ENCODE measurements at places on chromosomes 3 and 15.

- no peak for DNase-seq
These were observed 888 bp downstream of the TMOD3 start for GRCh38 chr15:51830276-51830806.

DNA sequence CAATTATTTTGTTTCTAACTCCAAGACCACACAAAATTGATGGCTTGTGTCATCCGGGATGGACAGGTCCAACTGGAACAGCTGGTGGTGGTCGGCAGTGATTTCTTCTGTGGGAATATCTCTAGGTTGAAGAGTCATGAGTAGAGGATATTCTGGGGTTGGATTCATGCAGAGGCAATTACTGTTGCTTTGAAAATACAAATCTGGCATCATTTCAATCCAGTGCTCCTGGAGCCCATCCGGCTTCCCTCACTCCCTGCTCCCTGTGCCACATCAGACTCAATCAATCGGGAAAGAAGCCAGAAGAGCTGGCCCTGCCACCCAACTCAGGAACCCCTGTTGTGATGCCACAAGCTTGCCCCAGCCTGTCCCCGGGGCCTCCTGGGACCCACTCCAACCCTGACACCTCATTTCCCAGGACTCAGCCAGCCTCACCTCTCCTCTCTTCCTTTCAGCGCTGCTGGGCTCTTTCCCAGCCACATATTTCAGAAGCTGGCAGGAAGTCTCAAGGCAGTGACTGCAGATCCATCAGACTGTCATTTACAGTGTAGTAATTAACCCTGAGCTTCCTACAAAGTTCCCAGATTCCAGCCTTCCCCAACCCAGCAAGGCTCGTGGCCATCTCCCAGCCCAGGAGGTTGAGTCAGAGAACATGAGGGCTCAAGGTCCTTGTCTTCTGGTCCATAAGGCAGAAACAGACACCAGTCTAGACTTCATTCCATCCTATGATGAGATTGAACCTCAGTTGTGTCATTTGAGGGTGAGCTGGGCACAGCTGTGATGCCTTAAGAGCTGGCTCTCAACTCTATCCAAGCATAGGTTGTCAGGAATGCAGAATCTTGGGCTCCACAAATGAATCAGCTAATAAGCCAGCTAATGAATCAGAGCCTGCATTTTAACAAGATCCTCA is 114.0 kb downstream of the FAM174B start:
- no peak for DNase-seq

GRCh38 chr15:91521996-91522395 is 331.5 kb upstream of the SLCO3A1 start:
- no peak for DNase-seq

DNA sequence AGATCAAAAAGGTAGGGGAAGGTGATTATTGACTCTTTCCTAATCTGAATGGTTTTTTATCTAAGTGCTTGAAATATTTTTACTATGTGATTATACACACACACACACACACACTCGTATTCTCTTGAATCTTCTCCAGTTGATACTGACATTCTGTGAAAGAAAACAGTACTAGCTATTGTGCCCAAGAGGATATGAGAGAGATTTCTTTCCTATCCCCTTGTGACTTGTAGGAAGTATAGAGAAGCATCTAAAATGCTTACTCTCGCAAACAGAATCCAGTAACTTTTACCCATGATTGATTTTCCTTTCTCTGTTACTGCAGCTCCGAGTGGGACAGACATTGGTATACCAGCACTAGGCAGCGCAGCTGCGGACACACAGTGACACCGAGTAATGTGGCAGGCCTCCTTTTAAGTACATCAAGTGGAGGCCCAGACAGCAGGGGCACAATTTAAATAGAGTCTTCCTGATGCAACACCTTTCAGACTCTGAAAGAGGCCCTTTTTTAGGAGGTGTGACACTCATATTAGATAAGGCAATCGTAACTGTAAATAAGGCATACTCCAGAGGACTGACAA is 421.0 kb upstream of the CNTN4 start:
- no peak for DNase-seq

DNA sequence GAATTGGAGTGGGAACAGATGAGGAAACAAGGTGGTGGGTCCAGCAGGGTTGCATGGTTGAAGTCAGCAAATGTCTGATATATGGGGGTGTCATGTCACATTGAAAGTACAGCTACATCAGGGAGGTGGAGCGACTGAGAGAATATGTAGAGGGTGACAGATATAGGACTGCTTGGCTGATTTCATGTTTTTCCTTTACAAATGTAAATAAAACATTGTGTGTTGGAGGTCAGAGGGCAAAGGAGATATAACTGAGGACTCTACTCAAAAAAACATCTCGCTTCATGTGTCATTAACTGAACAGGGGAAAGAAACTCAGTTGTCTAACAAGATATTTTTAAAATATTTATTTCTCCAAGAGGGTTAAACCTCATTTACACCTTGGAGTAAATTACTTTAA is 177.7 kb downstream of the TIGIT start:
- no peak for DNase-seq

DNA sequence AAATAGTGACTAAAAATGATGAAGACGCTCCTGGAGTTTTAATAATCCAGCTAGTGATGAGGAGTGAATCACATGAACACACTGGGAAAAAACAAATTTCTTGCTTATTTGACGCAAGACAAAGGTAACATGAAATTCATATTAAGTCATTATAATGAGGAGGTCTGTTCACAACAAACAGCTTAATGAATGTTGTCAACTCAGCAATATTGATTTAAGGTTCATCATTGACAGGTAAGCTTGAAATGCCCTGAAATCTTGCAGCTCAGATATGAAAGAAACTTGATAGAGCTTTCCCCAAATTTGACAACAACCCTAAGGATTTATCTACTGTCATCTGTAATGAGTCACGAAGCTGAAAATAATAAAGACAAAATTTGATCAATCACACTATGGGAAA is 108.1 kb upstream of the SELENOK start:
- DNase-seq, result no peak

- DNase-seq, result no peak
These were observed 331.5 kb upstream of the CFAP20DC start for GRCh38 chr3:59381282-59381681.

- DNase-seq, result no peak
These were observed 305.7 kb downstream of the RPLP1 start for GRCh38 chr15:69758291-69758771.

- no peak for DNase-seq
These were observed 28.2 kb upstream of the XIRP1 start for GRCh38 chr3:39220407-39221140.

DNA sequence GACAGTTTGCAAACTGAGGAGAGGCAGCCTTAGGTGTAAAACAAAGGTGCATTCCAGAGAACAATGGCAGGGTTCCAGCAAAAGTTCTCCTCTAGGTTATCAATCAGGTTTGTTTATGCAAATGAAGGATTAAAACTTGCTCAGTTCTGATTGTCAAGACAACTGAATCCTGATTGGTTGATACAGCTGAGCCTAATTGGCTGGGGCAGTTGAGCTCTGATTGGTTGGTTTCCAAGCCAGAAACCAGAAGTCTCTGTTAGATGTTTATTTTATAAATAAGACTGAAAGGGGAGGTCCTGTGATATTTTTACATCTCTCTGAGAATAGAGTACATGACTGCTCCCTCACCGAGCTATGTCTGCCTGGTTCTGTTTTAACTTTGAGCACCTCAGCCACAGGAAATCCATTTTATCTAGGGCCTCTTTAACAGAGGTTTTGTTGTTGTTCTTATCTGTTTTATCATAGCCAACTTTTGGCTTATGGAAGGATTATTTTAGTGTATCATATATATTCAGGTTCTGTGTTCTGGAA is 37.8 kb downstream of the PPM1L start:
- no peak for DNase-seq

DNA sequence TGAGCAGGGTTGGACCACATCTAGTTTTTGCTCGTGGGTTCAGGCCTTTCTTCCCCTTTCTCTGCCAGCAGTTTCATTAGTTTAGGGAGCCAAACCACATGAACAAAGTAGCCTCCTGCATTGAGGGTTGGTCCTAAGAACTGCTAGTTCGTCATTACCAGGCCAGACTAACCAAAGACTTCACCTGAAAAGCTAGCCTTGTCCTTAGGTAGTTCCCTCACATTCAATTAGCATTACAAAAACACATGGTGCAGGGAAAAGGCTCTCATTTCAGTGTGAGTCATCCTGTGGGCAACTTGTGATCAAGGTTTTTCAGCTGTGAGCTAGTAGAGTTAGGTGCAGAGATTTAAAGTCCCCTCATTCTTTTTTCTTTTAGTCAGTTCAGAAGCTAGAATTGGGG is 279.3 kb upstream of the CTNNB1 start:
- no peak for DNase-seq

DNA sequence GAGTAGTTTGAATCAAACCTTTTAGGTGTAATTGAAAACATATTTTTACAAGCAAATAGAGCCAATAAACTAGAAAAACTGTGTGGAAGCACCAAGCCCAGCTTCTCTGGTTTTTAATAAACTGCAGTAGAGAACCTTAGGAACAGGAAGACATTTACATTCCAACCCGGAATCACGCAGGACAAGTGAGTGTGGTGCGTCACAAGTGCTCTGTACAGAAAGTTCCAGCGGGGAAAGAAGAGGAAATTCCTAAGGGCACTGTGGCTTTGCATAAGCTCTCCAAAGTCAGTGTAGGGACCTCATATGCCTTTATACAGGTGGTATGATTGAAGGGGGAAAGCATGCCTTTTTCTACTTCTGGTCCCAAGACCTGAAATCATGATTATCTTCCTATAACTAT is 21.6 kb downstream of the COL8A1 start:
- no peak for DNase-seq

- no peak for DNase-seq
These were observed 128.2 kb downstream of the MINAR1 start for GRCh38 chr15:79560384-79560783.

DNA sequence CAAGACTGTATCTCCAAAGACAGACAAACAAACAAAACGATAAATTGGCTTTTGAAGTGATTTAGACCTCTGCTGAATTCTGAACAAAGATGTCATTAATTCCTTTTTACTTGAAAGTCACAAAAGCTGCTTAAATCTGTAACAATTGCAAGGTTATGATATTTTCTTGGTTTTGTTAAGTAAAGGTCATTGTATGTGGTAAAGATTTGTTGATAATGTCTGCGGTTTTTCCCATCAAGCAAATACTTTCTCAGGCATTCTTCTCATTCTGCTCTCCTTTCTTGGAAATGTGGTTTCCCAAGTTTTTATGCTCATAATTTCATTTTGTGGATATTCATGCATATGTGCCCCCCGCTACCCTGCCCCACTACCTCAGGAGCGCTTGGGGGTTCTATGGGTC is 116.5 kb downstream of the SLMAP start:
- no peak for DNase-seq

- no peak for DNase-seq
These were observed 1151.8 kb upstream of the ALCAM start for GRCh38 chr3:104214937-104215336.

DNA sequence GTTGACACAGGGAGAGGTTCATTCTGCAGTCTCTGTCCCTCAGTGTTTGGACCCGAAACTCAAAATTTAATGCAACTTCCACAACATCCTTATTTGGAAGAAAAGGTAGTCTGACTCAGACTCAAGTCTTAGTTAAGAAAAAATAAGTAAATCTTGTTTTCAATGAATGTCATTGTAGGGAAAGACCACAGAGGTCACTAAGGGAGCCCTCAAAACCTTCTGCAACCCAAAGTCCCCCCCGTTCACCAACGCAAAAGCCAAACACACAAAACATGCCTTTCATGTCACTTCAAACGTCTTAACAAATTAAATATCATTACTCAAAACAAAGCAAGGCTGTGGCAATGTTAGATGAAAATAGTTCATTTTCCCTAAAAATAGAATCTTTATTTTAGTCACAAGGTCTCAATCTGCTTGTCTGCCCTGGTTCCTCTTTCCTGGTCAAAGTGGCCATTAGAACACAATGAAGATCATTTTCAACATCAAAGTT is 20.9 kb upstream of the SSUH2 start:
- DNase-seq, result no peak

DNA sequence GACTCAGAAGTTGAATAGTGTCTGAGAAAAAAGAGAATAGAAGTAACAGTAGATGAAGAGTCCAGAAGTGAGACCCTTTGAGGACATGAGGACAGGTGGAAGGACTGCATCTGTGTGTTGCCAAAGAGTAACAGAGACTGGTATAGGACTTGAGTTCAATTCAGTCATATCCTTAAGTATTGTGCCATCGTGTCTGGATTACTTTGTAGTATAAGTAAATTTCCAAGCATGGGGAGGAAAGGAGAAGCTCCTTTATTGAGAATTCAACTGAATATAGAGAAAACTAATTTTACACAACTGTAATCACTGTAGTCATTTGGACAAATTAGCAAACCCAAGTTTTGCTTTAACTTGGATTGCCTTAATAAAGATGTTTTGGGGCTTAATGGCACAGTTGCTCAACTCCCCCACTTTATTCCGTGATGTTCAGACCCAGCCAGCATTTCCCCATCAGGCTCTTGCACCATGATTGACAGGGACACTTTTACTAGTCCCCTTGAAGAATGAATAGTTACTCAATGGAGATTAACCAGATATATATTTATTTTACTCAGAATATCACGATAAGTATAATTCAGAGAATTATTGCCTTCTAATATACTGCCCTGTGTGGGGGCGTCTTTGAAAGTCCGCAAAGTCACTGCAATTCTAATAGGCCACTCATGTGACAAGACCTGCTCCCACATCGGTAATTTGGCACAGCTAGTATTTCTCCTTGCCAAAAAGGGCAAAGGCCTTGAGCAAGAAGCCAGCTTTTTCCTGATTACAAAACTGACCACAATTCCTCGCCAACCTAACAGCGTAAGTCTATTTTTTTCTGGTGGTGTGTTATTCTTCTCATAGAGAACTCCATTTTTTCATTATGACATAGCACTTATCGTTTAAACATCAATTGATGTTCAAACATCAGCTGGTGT is 61.3 kb downstream of the PPARG start:
- no peak for DNase-seq

GRCh38 chr3:169562988-169563774 is 100.3 kb downstream of the MECOM start:
- no peak for DNase-seq

- no peak for DNase-seq
These were observed 46.8 kb downstream of the PDHB start for GRCh38 chr3:58386626-58387365.

DNA sequence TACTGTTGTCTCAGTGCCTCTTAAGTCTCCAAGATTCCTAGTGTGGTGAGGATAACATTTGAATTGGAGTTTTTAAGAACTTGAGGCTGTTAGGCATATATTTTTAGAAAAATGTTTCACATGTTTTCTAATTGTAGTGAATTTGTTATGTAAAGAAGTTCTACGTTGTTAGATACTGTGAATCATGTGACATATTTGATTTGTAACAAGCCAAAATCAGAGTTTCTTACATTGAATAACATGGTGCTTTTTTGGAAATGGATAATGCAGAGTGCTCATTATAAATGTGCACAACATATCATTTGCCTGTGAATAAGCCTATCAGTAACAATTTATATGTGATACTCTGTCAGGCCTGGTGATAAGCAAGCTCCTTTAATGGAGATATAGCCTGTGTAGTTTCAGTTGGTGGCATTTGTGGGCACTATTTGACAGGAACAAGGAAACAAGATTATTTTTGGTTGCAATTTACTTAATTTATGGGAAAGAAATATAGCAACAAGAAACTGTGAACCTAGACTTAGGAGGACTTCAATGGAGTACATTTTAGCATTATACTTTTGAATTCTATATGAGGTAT is 328.8 kb downstream of the ARPP21 start:
- no peak for DNase-seq

All from NCI-H2029 treated with DMSO at 0.1 percent for 48 hours (cell line).